ENCODE measurements at places on chromosomes 7 and 10.

GRCh38 chr10:80701706-80702105 lies 164.0 kb downstream of the SH2D4B start:
- no peak for DNase-seq

DNA sequence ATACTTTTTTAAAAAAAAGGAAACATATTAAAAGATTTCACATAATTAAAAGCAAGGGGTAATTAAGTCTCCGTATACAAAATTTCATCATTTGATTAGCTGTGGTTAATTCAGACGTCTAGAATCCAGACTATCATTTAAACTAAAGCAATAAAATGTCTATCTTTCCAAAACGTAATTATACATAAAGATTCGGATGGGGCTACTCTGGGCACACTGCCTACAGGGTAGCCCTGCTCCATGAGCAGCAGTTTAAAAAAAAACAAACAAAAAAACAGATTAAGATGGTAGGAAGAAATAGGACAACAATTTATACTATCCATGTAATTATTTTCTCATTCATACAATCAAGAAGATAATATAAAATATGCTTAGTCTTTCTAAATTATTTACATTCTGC lies 96.0 kb downstream of the NRBF2 start:
- no peak for DNase-seq

GRCh38 chr10:29186221-29186620 lies 102.6 kb upstream of the LYZL1 start:
- DNase-seq, result no peak

DNA sequence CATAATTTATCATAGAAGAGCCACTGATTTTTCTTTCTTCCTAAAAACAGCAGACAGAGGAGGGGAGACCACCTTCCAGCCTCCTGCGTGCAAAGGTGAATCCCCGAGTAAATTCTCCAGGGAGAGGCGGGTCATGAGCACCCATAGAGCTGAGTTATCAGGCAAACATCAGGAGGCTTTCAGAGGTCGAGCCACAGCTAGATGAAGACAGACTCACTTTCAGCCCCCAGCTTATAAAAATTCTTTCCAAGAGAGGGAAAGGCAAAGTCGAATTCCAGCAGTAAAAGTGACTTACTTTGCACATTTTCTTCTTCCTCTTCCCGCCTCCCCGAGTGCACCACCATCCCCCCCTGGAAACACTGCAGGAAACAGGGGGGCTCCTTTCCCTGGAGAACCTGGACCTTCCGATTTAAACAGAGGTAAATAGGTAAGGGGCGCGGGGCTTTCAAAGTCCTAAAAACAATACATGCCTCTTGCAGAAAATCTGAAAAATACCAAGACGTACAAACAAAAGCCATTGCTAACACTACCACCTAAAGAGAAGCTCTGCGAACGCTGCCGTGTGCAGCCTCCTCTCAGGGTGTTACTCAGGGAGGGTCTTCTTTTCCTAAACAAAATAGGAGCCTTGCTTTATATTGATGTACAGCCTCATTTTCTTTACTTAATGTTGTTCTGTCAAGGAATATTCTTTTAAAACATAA lies 163.8 kb downstream of the SVIL start:
- no peak for DNase-seq

- DNase-seq, result no peak
Observed at GRCh38 chr10:110324805-110325280, 20.1 kb upstream of the SMNDC1 start.

GRCh38 chr7:30264052-30264451 lies 20.3 kb upstream of the ZNRF2 start:
- DNase-seq, result no peak

DNA sequence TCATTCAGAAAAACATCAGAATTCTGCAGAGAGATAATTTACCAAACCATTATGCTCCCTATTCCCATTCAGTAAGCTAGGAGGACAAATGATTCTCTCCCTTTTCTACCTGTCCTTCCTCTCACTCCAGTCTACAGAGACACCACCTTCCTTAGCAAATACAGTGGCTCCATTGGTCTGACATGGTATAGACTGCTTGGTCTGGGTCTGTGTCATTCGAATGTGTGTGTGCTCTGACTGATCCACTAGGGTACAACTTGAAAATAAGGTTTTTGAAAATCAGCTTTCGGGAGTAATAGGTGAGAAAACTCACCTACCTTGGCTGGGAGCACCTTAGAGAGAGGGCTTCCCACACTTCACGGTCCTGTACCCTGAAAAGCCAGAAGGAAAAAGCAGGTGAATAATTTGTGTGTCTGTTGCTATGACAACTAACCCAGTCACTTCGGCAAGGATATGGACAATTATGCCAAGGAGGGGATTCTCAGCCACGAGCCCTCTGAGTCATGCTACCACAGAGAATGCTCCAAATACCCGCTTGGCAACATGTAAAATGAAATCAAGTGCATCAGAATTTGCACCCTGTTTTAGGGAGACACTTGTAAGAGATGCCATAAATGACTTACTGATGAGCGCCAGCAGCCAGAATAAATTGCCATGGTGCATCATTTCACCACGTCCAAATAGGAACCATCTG lies 114.5 kb upstream of the PRKCQ start:
- no peak for DNase-seq

DNA sequence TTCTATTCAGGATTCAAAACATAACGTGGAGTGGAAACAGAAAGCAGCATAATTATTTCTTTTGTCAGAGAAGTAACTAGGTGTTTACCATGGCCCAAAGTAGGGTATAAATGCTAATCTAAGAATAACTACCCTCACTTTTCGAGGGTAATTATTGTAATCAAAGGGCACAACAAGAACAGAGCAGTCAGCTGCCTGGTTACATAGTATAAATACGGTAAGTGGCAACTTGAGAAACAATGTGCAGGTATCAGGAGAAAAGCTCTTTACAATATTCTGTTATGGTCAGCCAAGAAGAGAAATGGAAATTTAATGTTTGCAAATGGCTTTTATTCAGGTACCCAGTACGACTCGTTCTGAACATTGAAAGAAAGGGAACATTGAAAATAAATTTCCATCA lies 242.0 kb upstream of the NPY start:
- no peak for DNase-seq

GRCh38 chr7:143049362-143049761 lies 2.8 kb upstream of the OR6V1 start:
- no peak for DNase-seq
